ENCODE measurements at places on chromosomes 3 and 15.
A peak's percentile ranks its signal among the peaks of the same experiment; 100 is the strongest.

GRCh38 chr15:64521201-64521600 is 60.8 kb downstream of the ZNF609 start:
- DNase-seq, result no peak

DNA sequence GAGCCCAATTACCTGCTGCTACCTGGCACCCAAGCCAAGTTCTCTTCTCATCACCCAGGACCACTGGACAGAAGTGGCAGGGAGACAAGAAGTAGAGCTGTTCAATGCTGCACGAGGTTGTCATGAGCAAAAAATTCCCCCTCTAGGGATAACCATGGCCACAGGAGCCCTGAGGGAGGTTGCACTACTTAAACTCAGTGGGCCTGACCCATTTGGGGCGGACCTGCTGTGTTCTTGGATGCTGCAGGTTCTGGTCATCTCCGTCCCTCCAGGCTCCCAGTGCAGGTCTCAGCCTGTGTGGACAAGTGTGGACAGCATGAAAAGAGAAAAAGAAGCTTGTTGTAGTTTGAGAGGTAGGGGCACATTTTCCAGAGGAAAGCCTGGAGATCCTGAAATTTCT is 26.1 kb upstream of the MANF start:
- DNase-seq, result no peak

- DNase-seq, result no peak
Measured at GRCh38 chr3:55531321-55531720, 44.2 kb upstream of the WNT5A start.

DNA sequence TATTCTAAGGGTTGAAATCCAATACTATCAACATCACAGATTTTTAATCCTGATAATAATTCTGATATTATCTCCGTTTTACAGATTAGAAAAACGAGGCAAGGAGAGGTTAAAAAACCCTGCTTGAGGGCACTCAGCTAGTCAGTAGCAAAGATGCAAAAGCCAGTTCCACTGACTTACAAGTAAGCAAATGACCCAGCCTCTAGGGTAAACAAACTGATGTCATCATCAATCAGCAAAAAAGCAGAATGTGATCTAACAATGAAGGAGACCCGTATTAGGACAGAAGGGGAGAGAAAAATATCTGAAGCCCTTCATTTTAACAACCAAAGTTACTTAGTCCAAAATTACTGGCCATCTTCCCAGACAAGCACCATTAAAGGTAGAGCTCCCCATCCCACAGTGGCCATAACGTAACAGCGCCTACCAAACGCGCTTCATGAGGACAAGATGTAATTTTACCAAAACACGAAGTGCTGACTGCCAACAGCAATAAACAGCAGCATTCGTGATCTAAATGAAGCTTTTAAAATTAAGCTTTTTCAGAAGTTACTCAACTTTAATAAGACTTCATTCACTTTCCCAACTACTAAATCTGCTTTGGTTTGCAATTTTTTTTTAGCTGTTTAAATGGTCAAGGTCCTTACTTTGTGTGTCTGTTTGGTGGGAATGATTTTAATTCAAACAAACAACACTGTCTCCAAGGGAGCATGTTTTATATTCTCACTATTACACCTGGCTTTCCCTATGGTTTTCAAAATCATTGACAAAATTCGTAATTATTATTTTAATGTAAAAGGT is 176.6 kb downstream of the OSBPL10 start:
- DNase-seq, result no peak

DNA sequence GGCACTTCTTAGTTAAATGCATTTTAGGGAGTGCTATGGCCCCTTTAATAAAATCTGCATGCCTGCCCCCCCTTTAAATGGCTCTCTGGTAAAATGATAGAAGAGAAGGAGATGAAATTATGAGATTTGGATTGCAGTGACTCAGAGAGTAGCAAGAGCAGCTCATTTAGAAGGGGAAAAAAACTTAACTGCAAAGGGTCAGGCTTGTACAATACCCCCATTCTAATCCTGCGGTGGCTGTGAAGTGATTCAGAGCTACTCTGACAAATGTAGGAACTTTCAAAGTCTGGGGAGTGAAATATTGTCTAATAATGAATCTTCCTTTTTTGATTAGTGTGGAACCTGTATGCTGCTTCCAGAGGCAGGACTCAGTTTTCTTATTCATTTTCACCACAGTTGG is 44.1 kb upstream of the TBC1D23 start:
- DNase-seq, result no peak

GRCh38 chr3:48708481-48708889 is 8.5 kb downstream of the IP6K2 start:
- no peak for DNase-seq

- DNase-seq, result no peak
Measured at GRCh38 chr3:98644168-98644567, 50.8 kb upstream of the CPOX start.

GRCh38 chr3:12187448-12188327 is 29.0 kb upstream of the TIMP4 start:
- DNase-seq, result no peak

- no peak for DNase-seq
Measured at GRCh38 chr3:186682812-186683211, 17.0 kb downstream of the HRG start.

- DNase-seq, result peak; percentile 39
Measured at GRCh38 chr15:41971089-41971894, 1.1 kb downstream of the EHD4 start.

- DNase-seq, result no peak
Measured at GRCh38 chr15:62060896-62061280, 641 bp upstream of the VPS13C start.

- no peak for DNase-seq
Measured at GRCh38 chr3:155465664-155466063, 172.2 kb upstream of the STRIT1 start.

DNA sequence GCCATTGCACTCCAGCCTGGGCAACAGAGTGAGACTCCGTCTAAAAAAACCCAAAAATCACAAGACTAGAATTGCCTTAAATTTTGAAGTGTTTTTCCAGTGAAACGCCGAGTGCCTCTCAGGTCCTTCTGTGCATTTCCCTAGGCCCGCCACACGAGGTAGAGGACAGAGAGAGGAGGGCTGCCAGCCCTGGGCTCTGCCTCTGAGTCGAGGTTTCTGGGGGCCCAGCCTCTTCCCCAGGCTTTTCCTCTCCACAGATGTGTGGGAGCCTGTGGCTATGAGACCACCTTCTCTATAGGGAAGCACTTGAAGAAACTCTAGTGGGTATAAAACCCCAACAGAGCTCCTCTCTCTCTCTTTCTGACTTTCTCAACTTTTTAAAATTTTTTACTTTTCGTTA is 10.9 kb upstream of the EHD4 start:
- no peak for DNase-seq

- no peak for DNase-seq
Measured at GRCh38 chr3:58691997-58692396, 25.4 kb upstream of the FAM3D start.

DNA sequence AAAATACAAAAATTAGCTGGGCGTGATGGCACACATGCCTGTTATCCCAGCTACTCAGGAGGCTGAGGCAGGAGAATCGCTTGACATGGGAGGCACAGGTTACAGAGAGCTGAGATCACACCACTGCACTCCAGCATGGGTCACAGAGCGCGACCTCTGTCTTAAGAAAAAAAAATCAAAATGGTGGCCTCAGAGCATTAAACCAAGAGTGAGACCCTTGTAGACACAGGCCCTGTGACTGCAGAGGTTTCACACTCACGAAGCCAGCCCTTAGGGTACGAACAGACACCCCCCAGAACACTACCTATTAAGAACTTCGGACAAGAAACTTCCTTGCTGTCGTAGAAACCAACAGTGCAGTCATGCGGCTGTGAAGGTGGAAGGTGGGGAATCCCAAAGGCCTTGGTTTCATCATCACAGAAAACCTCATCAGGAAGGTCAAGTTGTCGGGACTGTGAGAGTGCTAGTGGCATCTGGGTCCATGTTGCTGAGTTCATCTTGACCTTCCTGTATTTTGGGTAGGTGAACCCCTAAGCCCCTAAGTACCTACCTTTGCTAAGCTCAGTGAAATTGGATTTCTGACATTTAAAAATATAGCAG is 4.8 kb upstream of the PDE8A start:
- DNase-seq, result no peak

GRCh38 chr15:83565138-83565537 is 88.8 kb upstream of the ADAMTSL3 start:
- no peak for DNase-seq

GRCh38 chr3:129238945-129239705 is 10.3 kb upstream of the COPG1 start:
- no peak for DNase-seq

- no peak for DNase-seq
Measured at GRCh38 chr3:139774560-139775302, 97.0 kb upstream of the NMNAT3 start.

All from stimulated activated CD8-positive, alpha-beta memory T cell treated with anti-CD3 and anti-CD28 coated beads, Interleukin-7, amount 100 ng/mL, for 1 hour (primary cell).